Gastroesophageal sphincter (tissue), 4 donors: ENCODE measurements at places on chromosomes 4 and X.

DNA sequence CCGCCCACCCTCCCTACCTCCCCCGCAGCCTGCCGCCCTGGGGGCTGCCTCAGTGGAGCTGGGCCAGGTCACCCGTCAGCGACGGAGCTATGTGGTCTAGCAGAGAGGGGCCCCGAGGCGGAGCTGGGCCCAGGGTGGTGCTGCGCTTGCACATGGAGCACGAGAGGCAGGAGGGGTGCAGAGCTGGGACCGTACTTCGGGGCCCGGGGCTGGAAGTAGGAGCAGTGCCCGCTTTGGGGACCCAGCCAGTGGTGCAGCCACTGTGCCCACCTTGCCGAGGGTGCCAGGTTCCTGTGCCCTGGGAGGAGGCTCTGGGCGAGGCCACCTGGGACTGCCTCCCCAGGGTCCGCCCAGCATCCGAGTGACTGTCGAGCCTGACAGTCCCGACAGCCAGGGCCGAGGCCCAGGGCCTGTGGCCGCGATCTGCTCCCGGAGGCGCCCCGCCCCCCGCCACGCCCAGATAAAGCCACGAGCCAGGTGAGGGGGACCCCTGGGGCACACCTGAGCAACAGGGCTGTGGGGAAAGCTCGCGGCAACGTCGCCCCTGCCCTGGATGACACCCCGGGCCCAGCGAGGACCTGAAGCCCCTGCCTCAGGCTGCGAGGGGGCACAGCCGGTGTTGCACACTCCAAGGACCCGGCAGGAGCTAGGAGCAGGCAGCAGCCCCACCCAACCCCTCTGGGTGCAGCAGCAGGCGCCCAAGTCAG lies 117.5 kb downstream of the DNAAF6 start:
- no peak for ATAC-seq

DNA sequence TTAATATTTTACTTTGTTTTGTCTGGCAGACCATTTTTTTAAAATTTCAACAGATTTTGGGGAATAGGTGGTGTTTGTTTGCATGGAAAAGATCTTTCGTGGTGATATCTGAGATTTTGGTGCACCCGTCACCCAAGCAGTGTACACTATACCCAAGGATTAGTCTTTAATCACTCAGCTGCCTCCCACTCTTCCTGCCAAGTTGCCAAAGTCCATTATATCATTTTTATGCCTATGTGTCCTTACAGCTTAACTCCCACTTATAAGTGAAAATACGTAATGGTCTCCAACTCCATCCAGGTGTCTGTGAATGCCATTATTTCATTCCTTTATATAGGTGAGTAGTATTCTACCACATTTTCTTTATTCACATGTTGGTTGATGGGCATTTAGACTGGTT lies 281.7 kb upstream of the GK2 start:
- no peak for ATAC-seq

GRCh38 chr4:155735496-155735895 lies 23.3 kb upstream of the GUCY1B1 start:
- ATAC-seq, result no peak

- ATAC-seq, result no peak
Observed at GRCh38 chr4:74152836-74153235, 5.1 kb upstream of the MTHFD2L start.

DNA sequence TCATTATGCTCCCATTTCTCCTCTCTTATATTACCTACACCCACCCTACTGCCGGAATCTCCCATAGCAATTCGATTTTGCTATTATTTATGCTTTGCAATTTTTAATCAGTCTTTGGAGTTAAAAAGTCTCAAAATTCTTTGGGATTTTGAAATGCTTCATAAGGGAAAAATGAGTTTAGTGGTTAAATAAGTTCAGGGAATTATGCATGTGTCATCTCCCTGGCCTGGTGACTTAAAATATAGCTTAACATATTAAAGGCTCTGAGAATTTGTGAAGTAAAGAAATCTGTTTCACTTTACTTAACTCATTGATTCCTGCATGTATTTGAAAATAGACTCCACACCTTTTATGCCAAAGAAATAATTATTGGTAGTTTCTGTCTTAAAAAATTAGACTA lies 185.1 kb upstream of the DIPK2B start:
- no peak for ATAC-seq

DNA sequence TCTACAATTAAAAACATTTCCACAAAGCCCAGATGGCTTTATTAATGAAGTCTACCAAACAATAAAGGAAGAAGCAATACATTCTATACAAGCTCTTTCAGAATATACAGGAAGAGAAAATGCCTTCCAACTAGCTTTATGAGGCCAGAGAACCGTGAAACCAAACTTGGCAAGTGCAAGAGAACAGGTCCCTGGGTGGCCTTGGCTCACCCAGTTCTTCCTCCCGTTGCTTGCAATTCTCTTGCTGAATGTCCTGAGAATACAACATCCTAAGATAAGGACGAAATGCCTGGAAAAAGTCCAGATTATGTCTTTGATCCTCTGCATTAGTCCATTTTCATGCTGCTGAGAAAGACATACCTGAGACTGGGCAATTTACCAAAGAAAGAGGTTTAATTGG lies 204.9 kb downstream of the MAD2L1 start:
- no peak for ATAC-seq

DNA sequence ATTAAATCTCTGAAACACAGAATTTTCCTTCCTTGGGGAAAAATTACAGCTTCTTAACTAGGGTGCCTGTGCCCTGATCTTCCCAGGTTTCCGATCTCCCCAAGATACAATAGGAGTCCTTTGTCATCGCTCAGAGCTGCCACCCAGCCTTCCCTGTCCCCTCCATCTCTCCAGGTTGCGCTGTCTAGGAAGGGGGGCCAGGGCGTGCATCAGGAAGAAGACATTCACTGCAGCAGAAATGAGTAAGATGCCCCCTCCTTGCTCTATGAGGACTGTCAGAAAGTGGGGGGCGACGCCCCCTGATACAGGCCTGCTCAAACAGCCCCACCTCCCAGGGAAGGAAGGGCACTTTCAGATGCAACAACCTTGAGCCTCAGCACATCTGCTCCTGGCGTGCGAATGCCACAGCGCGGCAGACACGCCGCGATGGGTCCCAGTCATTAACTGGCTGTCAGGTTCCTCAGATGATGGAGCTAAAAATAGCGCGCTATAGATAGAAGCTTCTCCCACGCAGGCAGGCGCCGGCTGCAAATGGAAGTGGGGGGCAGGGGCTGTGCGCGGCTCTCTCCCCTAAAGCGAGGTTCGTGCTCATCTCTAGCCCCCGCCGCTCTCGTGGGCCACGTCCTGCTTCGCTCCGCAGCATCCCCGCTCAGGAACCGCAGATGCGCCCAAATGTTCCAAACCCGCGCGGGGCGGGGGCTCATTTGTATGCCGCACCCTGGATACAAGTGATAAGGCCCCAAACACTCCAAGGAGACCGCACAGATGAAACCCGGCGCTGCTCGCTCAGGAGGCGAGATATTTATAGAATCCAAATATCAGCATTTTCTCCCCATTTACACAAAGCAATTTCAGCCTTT lies 57.6 kb upstream of the LGI2 start:
- ATAC-seq, result no peak

DNA sequence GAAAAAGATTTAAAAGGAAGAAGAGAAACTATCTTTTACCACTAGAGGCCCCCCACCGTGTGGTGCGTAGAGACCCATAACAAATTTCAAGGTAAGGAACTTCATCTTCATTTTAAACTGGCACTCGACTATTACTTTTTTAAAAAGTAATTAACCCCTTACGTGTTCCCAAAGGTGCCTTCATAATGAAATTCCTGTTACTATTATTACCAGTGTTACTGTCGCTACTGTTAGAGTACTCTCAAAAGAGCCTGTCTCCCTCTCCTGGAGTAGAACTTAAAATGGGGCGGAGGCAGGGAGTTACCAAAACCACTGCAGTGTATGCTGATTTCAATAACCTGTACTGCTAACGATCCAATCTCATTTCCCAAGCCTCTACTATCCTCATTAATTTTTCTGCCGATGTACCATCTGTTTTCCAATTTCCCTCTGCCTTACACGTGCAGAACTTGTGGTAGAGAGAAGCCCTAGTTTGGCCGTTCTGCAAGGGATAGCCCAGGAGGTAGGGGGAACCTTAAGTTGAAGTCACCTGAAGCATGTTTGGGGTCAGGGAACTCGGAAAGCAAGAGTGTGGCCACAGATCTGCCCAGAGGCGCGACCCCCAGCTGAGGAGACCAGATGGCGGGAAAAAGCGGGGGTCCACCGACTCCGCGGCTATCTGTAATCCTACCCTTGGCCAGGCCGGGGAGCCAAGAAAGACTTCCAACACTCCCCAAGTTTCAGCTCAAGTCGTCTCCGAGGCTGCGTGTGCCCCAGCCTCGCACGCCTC lies 720 bp upstream of the STK26 start:
- ATAC-seq, result no peak

DNA sequence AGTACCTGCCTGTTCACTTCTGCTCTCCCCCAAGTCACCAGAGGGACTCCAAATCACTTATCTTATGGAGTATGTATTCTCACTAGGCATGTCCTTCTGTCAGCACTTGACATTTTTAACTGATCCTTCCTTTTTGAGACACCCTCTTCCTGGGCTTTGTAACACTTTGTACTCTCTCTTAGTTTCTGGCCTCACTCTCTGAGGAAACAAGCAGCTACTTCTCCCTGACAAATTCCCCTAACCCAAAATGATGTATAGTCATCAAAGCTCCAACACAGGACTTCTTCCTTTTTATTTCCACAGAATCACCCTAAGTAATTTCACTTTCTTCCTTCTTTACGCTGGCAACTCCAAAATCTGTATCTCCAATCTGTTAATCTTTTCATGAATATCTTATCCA lies 101.8 kb downstream of the ARAP2 start:
- ATAC-seq, result peak; percentile 41

DNA sequence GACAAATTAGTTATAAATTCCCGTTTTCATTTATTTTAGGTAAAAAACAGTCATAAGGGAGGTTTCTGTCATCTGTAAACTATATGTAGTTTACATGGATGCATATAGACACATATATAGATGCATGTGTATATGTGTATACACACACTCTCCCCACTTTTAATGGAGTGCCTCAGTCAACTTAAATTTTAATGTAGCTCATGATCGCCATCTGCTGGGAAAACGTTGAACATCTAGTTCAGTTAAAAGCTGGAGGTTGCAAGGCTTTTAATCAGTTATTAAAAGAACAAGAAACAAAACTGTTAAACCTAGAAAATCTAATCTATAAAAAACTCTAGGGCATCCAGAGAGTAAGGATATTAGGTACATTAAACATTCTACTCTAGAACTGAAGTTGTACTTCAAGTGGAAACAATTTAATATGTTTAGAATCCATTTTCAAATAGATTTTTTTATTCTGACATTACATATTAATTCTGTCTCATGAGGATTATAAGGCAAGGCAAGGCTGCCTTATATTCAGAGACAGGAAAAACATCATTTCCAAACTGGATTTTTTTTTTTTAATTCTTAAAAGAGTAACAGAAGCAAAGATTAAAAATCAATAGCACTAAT lies 122.6 kb downstream of the SHISA3 start:
- ATAC-seq, result no peak

DNA sequence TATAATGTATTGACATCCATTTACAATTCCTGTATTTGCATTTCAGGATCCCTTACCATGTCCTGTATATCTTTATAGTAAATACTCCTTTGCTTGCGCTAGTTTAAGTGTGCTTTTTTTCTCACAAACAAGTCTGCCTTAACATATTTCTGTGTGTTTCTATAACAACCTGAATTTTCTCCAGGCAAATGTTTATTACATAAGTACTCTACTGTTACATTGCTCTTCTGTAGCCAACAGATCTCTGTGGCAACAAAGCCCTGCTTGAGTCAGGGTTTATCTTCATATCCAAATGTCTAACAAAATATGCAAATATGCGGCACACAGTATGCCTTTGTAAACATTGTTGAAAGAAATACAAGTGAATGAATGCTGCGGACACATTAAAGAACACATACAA lies 625.5 kb downstream of the TLL1 start:
- ATAC-seq, result no peak

- no peak for ATAC-seq
Observed at GRCh38 chr4:41799126-41799525, 50.6 kb upstream of the PHOX2B start.

DNA sequence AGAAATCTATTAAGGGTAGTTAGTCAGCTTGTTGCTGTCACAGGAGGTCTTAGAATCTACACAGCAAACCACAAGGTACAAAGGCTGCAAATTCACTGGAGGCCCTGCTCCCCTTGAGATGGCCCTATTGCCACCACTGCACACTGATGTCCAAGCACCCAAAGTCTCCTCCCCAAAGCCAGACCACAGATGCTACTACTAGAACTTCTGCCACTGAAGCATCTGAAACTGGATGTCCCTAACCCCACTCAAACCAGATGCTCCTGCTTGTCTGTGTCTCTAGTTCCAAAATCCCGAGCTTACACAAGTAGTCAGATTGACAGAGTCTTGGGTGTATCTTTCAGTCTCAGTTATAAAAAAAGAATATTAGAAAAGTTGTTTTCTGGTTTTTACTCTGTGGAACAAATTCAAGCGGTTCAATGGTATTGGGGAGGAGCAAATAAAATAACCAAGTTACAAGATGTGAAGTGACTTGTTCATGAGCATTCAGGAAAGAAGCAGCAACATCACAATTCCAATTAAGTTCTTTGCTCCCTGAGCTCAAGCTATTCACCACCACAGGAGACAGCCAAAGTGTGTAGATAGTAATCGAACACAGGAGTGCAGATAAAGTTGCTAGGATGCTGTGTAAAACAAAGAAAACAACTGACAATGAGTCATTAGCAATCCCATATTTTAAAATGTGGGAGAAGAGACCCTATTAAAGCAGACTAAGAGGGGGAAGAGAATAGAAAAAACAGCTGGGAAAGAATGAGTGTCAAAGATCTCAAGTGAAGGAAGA lies 352.3 kb downstream of the PDGFC start:
- no peak for ATAC-seq

DNA sequence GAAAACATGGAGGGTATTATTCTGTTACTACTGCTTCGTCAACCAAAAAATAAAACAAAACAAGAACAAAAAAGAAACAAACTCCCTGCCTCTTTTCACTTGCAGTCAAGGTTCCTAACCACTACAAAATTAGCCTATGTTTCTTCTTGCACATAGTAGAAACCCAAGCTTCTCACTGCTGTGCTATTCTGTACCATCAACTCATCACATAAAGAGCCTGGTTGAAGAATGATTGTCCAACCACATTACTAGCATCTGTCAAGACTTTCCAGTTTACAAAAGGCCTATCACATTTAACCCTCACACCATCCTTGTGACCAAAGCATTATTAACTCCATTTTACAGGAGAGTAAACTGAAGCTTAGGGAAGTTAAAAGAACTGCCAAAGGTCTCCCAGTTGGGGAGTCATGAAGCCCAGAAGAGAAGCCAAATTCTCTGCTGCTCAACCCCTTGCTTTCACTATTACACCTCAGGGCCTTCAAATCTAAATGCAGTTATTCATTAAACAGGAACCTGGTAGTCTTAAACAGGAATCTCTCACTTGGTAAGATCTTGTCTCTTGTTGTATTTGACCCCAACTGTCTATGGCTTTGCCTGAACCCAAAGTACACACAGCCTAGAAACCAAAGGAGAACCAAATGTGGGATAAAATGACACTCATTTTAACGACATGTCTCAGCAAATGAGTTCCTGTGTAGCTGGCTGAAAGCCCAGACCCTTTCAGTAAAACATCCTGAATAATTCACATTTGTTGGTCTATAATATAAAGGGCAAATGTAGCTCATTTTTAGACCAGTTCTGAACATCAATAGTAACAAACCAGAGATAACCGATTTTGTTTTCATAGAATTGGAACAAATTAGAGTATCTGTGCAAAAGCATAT lies 8.6 kb downstream of the F9 start:
- no peak for ATAC-seq

- peak; percentile 35 for ATAC-seq
Observed at GRCh38 chrX:129717892-129718291, 20.9 kb upstream of the XPNPEP2 start.
